A172 (cell line): ENCODE measurements at places on chromosomes 2 and 18. TPM values are rescaled to one million over a fixed set of nuclear protein-coding genes. Genes with fewer than 3 reads are reported as not detected.

ABCG5 gene
- total RNA-seq: not detected in 2 replicates

NAT8 gene
- total RNA-seq: not detected in 2 replicates

GYPC gene
- 44.7 and 59.0 TPM in 2 replicates for total RNA-seq

GPBAR1 gene
- total RNA-seq: not detected in 2 replicates
